A673 (cell line): ENCODE measurements at places on chromosomes 11 and 22.

DNA sequence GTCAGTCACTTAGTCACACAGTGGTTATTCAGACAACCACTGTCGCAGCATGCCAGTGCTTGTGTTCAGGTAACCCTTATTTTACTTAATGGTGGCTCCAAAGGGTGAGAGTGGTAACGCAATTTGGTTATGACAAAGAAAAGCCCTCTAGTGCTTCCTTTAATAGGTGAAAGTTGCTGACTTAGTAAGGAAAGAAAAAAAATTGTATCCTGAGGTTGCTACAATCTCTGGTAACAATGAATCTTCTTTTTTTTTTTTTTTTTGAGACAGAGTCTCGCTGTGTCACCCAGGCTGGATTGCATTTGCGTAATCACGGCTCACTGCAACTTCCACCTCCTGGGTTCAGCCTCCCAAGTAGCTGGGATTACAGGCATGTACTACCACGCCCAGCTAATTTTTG is 64.5 kb downstream of the C11orf91 start:
- H3K36me3 ChIP-seq: no peaks in the 10 kb centered on the region
- no peaks in the 10 kb centered on the region for H3K4me1 ChIP-seq
- DNase-seq: no peak
- H3K27ac ChIP-seq: no peak overlapping the region

- no peak overlapping the region for H3K4me3 ChIP-seq
- DNase-seq: no peak
Measured at GRCh38 chr11:111388842-111389241, 9.8 kb upstream of the POU2AF1 start.

- no peaks in the 10 kb centered on the region for H3K36me3 ChIP-seq
- no peaks in the 10 kb centered on the region for H3K27me3 ChIP-seq
- H3K4me1 ChIP-seq: peaks cover 45% of the 10 kb centered on the region
- H3K4me3 ChIP-seq: no peak overlapping the region
- DNase-seq: no peak
Measured at GRCh38 chr22:23911318-23911980, 17.3 kb downstream of the MIF start.

- H3K27ac ChIP-seq: no peak overlapping the region
- no peak overlapping the region for H3K4me3 ChIP-seq
- H3K4me1 ChIP-seq: no peaks in the 10 kb centered on the region
- DNase-seq: no peak
- no peaks in the 10 kb centered on the region for H3K27me3 ChIP-seq
- no peaks in the 10 kb centered on the region for H3K36me3 ChIP-seq
Measured at GRCh38 chr11:109043315-109043714, 378.4 kb downstream of the DDX10 start.

DNA sequence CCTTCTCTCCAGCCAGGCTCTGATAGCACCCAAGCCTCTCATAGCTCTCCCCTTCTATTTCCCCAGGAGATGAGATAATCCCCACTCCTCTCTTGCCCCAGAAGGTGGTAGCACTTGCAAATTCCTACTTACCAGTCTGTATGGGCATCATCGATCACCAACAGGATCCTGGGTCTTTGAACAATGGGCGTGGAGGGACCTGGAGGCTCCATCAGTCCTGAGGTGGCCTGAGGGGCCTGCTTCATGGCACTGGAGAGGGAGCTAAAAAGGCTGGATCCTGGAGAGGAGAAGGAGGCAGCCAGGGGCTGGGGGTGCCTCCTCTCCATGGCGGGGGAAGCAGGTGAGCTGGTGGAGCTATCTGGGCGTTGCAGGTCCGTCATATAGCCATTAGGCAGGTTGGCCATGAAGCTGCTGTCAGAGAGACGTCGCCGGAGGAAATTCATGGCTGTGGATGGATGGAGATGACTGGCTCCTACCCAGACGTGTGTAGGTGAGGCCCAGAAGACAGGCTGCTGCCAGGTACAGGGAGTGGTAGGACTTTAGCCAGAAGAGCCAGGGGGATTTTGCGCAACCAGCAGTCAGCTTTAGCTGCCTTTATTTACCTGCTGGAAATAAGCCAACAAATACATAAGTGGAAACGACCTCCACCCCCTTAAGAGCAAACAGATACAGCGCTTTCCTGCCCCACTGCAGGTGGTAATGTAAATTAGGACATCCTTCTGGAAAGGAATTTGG is 51.8 kb downstream of the SYN3 start:
- DNase-seq: no peak
- no peaks in the 10 kb centered on the region for H3K27me3 ChIP-seq
- no peak overlapping the region for H3K4me3 ChIP-seq

- H3K27me3 ChIP-seq: no peaks in the 10 kb centered on the region
- H3K36me3 ChIP-seq: no peaks in the 10 kb centered on the region
Measured at GRCh38 chr11:26127336-26127735, 204.6 kb upstream of the ANO3 start.

GRCh38 chr11:43619863-43620505 is 60.6 kb upstream of the HSD17B12 start:
- peaks cover 73% of the 10 kb centered on the region for H3K27me3 ChIP-seq
- no peak overlapping the region for H3K4me3 ChIP-seq
- H3K4me1 ChIP-seq: peaks cover 3% of the 10 kb centered on the region
- no peak for DNase-seq
- no peaks in the 10 kb centered on the region for H3K36me3 ChIP-seq
- H3K27ac ChIP-seq: no peak overlapping the region

DNA sequence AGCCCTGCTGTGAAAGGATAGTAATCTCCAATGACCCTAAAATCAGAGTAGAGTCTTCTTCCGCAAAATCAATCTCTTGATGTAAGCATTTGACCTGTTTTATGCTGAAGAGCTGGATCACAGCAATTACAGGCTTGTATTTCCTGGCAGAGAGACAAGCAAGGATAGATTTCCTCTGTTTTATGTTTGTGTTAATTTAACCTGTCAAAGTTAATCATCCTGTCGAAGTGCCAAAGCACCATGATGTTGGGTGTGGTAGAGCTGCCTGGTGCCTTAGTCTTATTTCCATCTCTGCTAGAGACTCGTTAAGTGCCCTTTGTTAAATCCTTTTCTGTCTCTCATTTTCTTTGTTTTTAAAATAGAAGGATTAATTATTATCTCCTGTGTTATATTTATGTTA is 248.1 kb downstream of the CNTN5 start:
- no peaks in the 10 kb centered on the region for H3K36me3 ChIP-seq
- no peaks in the 10 kb centered on the region for H3K27me3 ChIP-seq
- no peak overlapping the region for H3K27ac ChIP-seq
- no peak overlapping the region for H3K4me3 ChIP-seq
- no peaks in the 10 kb centered on the region for H3K4me1 ChIP-seq

GRCh38 chr11:8217926-8218325 is 45.8 kb downstream of the LMO1 start:
- H3K27me3 ChIP-seq: peaks cover 7% of the 10 kb centered on the region
- H3K4me1 ChIP-seq: no peaks in the 10 kb centered on the region
- no peak overlapping the region for H3K27ac ChIP-seq
- no peak for DNase-seq
- no peaks in the 10 kb centered on the region for H3K36me3 ChIP-seq

- H3K27me3 ChIP-seq: no peaks in the 10 kb centered on the region
- H3K36me3 ChIP-seq: no peaks in the 10 kb centered on the region
- H3K4me3 ChIP-seq: no peak overlapping the region
- H3K4me1 ChIP-seq: no peaks in the 10 kb centered on the region
- no peak for DNase-seq
Measured at GRCh38 chr11:134660416-134660815, 248.4 kb upstream of the B3GAT1 start.

DNA sequence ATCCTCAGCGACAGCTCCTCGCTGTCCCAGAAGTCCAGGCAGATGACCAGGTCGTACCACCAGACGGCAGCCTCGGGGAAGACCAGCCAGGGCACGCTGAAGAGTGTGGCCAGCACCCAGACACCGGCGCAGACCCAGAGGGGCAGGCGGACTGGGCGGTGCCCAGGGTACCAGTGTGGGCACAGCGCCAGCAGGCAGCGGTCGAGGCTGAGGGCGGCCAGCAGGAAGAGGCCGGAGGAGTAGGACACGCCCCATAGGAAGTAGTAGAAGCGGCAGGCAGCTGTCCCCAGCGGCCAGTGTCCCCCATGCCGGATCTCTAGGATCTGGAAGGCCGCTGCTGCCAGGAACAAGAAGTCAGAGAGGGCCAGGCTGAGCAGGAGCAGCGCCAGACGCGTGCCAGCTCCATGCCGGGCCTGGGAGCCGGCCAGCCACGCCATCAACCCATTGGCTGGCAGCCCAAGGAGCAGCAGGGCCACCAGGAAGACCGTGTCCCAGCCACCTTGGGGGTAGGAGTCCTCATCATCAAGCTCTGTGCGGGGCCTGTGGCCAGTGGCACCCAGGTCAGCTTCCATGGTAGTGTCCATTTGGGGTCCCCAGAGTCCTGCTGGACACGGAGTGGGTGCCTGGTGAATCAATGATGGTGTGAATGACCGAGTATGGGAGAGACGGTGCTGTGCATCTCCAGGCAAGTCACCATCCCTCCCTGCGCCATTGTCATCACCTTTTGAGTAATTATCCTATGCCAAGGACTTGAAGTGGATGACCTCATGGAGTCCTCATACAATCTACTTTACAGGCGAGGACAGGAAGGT is at the start of gene GPR152:
GPR152 (minus strand) TSS at position 589 of the 812 bp plus-strand sequence; CDS start at position 584, 5 bp downstream.
- no peak within 1 kb of the TSS for H3K4me3 ChIP-seq
- DNase-seq: no peak
- no peaks in the 10 kb centered on the region for H3K27me3 ChIP-seq
- no peak within 1 kb of the TSS for H3K27ac ChIP-seq
- no peaks in the 10 kb centered on the region for H3K36me3 ChIP-seq
- H3K4me1 ChIP-seq: no peaks in the 10 kb centered on the region

DNA sequence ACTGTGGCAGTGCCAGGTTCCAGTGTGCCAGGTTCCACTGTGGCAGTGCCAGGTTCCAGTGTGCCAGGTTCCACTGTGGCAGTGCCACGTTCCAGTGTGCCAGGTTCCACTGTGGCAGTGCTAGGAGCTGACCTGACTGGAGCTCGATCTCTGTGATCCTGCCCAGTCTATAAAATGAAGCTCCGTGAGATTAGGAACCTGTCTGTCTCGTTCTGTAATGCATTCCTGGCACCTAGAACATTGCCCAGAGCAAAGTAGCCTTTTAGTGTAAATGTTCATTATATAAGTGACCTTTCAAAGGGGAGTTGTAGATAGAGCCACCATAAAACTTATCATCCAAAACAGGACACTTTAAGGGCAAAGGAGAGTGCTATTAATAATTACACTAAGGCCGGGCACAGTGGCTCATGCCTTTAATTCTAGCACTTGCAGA is 36.0 kb downstream of the ART5 start:
- H3K27ac ChIP-seq: no peak overlapping the region
- no peak overlapping the region for H3K4me3 ChIP-seq
- no peak for DNase-seq
- no peaks in the 10 kb centered on the region for H3K36me3 ChIP-seq

DNA sequence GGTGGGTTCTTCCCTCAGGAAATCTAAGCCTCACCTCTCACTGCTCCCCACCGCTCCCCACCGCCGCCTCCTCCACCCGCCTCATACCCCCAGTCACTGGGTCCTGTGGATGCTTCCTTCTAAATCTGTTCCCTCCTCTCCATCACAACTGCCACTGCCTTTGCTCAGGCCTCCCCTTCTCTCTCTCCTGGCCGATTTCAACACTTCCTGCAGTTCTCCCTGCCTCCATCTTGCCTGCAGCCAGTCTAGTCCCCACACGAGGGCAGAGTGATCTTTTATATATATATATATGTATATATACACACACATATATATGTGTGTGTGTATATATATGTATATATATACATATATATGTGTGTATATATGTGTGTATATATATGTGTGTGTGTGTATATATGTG is 27.8 kb downstream of the CREB3L1 start:
- H3K36me3 ChIP-seq: no peaks in the 10 kb centered on the region
- DNase-seq: peak; percentile 74
- H3K27me3 ChIP-seq: no peaks in the 10 kb centered on the region
- H3K4me1 ChIP-seq: no peaks in the 10 kb centered on the region
- no peak overlapping the region for H3K4me3 ChIP-seq

- no peaks in the 10 kb centered on the region for H3K36me3 ChIP-seq
- H3K27me3 ChIP-seq: no peaks in the 10 kb centered on the region
- H3K27ac ChIP-seq: no peak overlapping the region
- DNase-seq: peak; percentile 80
- H3K4me3 ChIP-seq: no peak overlapping the region
- H3K4me1 ChIP-seq: peaks cover 23% of the 10 kb centered on the region
Measured at GRCh38 chr11:114262681-114263512, 33.3 kb upstream of the NNMT start.

DNA sequence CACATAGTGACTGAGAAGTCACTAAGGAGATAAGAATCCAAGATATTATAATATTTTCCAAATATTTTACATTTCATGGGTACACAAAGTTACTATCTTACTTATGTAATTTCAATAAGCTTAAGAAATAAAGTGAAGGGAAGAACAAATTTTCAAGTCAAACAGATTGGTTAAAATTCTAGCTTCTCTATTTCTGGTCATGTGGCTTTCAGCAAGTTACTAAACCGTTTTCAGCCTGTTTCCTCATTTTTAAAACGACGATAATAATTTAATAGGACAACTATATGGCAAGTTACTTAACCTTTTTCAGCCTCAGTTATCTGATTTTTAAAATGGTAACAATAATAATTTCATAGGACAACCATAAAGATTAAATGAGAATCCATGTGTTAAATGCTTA is 15.6 kb downstream of the DCUN1D5 start:
- H3K4me3 ChIP-seq: no peak overlapping the region
- no peak overlapping the region for H3K27ac ChIP-seq
- peaks cover 55% of the 10 kb centered on the region for H3K36me3 ChIP-seq
- no peaks in the 10 kb centered on the region for H3K27me3 ChIP-seq

GRCh38 chr11:64379817-64380709 is 21.1 kb downstream of the RPS6KA4 start:
- no peaks in the 10 kb centered on the region for H3K27me3 ChIP-seq

- H3K36me3 ChIP-seq: no peaks in the 10 kb centered on the region
- H3K4me1 ChIP-seq: no peaks in the 10 kb centered on the region
- H3K27ac ChIP-seq: no peak overlapping the region
Measured at GRCh38 chr11:62004473-62004872, 37.0 kb upstream of the FTH1 start.

- H3K4me3 ChIP-seq: no peak overlapping the region
- no peak for DNase-seq
- H3K4me1 ChIP-seq: no peaks in the 10 kb centered on the region
- no peaks in the 10 kb centered on the region for H3K27me3 ChIP-seq
- no peaks in the 10 kb centered on the region for H3K36me3 ChIP-seq
Measured at GRCh38 chr22:24716602-24717001, 57.9 kb downstream of the PIWIL3 start.

- no peak overlapping the region for H3K4me3 ChIP-seq
- no peaks in the 10 kb centered on the region for H3K27me3 ChIP-seq
- DNase-seq: no peak
- peaks cover 5% of the 10 kb centered on the region for H3K4me1 ChIP-seq
- H3K27ac ChIP-seq: no peak overlapping the region
Measured at GRCh38 chr11:11836676-11837231, 5.0 kb upstream of the USP47 start.

- H3K27ac ChIP-seq: no peak overlapping the region
- no peaks in the 10 kb centered on the region for H3K27me3 ChIP-seq
- no peak for DNase-seq
- H3K4me3 ChIP-seq: no peak overlapping the region
Measured at GRCh38 chr22:11307998-11308397, 4220.0 kb upstream of the OR11H1 start.

GRCh38 chr11:46285173-46285572 is 7.7 kb downstream of the CREB3L1 start:
- no peaks in the 10 kb centered on the region for H3K36me3 ChIP-seq
- no peak overlapping the region for H3K4me3 ChIP-seq
- H3K27ac ChIP-seq: no peak overlapping the region
- DNase-seq: no peak
- H3K27me3 ChIP-seq: no peaks in the 10 kb centered on the region

GRCh38 chr22:43561415-43562178 is 149.8 kb downstream of the MPPED1 start:
- H3K36me3 ChIP-seq: no peaks in the 10 kb centered on the region
- no peaks in the 10 kb centered on the region for H3K27me3 ChIP-seq
- no peak overlapping the region for H3K4me3 ChIP-seq
- H3K27ac ChIP-seq: no peak overlapping the region

- no peak overlapping the region for H3K4me3 ChIP-seq
- H3K27ac ChIP-seq: no peak overlapping the region
- H3K36me3 ChIP-seq: no peaks in the 10 kb centered on the region
Measured at GRCh38 chr11:13260201-13260962, 17.2 kb upstream of the BMAL1 start.
